ENCODE measurements at places on chromosomes 5 and 9. TPM values are rescaled to one million over a fixed set of nuclear protein-coding genes. Genes with fewer than 3 reads are reported as not detected.
A peak's percentile ranks its signal among the peaks of the same experiment; 100 is the strongest.

GRCh38 chr5:143206196-143207053 is 197.1 kb downstream of the NR3C1 start:
- no peak overlapping the region for H3K4me3 ChIP-seq
- no peaks in the 10 kb centered on the region for H3K4me1 ChIP-seq
- H3K27me3 ChIP-seq, result no peaks in the 10 kb centered on the region
- no peaks in the 10 kb centered on the region for H3K36me3 ChIP-seq
- DNase-seq, result no peak

The CTNNAL1 gene
- 62.8 TPM for total RNA-seq

- H3K27me3 ChIP-seq, result no peaks in the 10 kb centered on the region
- no peaks in the 10 kb centered on the region for H3K4me1 ChIP-seq
- no peak for DNase-seq
Observed at GRCh38 chr5:68734781-68735180, 359.0 kb upstream of the SLC30A5 start.

GRCh38 chr5:135398855-135399793 is at the start of gene MACROH2A1:
TSS of gene MACROH2A1 (minus strand) at chr5:135399231. CDS start at chr5:135389093, 10,138 bp downstream.
- no peak within 1 kb of the TSS for H3K27ac ChIP-seq
- DNase-seq, result peak; percentile 88
- peaks cover 32% of the 10 kb centered on the region for H3K27me3 ChIP-seq
- H3K4me1 ChIP-seq, result peaks cover 14% of the 10 kb centered on the region

- H3K4me1 ChIP-seq, result peaks cover 3% of the 10 kb centered on the region
- H3K4me3 ChIP-seq, result no peak overlapping the region
- peaks cover 51% of the 10 kb centered on the region for H3K36me3 ChIP-seq
- no peaks in the 10 kb centered on the region for H3K27me3 ChIP-seq
- no peak overlapping the region for H3K27ac ChIP-seq
Observed at GRCh38 chr5:83488271-83488670, 16.7 kb downstream of the VCAN start.

The PCDHGA8 gene
- 1.4 TPM for total RNA-seq

GRCh38 chr5:120016717-120017382 is 387.5 kb downstream of the FAM170A start:
- H3K27ac ChIP-seq, result no peak overlapping the region
- H3K27me3 ChIP-seq, result no peaks in the 10 kb centered on the region
- H3K4me1 ChIP-seq, result no peaks in the 10 kb centered on the region
- no peak overlapping the region for H3K4me3 ChIP-seq

DNA sequence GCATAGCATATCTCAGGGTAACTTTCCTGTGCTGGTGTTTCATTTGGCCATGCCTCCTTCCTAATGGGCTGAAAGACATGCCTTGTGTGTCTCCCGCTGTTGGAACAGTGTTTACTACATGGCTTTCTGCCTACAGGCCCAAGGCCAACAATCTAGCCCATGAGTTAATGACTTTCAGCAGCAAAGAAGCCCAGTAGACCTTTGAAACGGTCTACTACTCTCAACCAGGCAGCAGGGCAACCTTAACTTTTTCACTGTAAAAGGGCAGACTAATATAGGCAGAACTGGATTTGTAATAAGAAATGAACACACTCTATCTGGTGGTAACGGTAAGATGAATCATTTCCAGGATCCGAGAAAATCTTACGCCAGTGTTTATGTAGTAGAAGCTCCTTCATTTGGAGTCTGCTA is 21.0 kb downstream of the C5orf15 start:
- no peak overlapping the region for H3K27ac ChIP-seq
- no peaks in the 10 kb centered on the region for H3K36me3 ChIP-seq
- H3K4me3 ChIP-seq, result no peak overlapping the region
- DNase-seq, result no peak
- no peaks in the 10 kb centered on the region for H3K4me1 ChIP-seq

GRCh38 chr9:113343732-113344231 is 3.7 kb upstream of the WDR31 start:
- no peak overlapping the region for H3K27ac ChIP-seq
- H3K36me3 ChIP-seq, result no peaks in the 10 kb centered on the region
- H3K4me3 ChIP-seq, result no peak overlapping the region
- H3K27me3 ChIP-seq, result 0 out of 2 replicates have a peak, but pooled peaks cover 5% of the 10 kb centered on the region
- no peaks in the 10 kb centered on the region for H3K4me1 ChIP-seq
- DNase-seq, result no peak

The ZNG1E gene
- total RNA-seq, result 27.6 TPM

The ANKRD34B gene
- total RNA-seq, result 6.3 TPM

The HACD4 gene
- 0.61 TPM for total RNA-seq

DNA sequence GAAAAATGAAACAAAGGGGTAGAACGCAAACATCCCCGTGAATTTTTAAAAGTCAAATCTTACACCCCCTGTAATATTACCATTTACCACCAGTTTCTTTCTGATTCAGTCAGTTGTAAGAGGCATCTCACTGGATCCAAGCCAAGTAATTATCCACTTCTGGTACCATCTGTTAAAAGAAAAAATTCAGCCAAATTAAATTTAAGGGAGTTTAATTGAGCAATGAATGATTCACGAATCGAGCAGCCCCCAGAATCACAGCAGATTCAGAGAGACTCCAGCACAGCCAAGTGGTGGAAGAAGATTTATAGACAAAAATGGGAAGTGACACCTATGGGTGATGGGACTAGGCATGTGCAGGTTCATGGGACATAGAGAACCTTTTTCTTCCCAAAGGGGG is 29.9 kb upstream of the MTMR12 start:
- H3K27me3 ChIP-seq, result no peaks in the 10 kb centered on the region
- no peaks in the 10 kb centered on the region for H3K4me1 ChIP-seq
- no peak overlapping the region for H3K27ac ChIP-seq
- DNase-seq, result no peak
- H3K36me3 ChIP-seq, result no peaks in the 10 kb centered on the region

Measured in H1 (cell line).